ENCODE measurements at places on chromosomes 5 and 9. TPM values are rescaled to one million over a fixed set of nuclear protein-coding genes. Genes with fewer than 3 reads are reported as not detected.

The PCDHGA11 gene
- total RNA-seq, result 2.6 TPM

The PNPLA7 gene
- total RNA-seq, result 2.5 TPM

GRCh38 chr5:127810707-127811490, 107.7 kb downstream of the CCDC192 start:
- DNase-seq, result no peak

The CDH9 gene
- total RNA-seq, result 0.68 TPM

- DNase-seq, result no peak
Measured at GRCh38 chr9:16475257-16475656, 395.2 kb downstream of the BNC2 start.

DNA sequence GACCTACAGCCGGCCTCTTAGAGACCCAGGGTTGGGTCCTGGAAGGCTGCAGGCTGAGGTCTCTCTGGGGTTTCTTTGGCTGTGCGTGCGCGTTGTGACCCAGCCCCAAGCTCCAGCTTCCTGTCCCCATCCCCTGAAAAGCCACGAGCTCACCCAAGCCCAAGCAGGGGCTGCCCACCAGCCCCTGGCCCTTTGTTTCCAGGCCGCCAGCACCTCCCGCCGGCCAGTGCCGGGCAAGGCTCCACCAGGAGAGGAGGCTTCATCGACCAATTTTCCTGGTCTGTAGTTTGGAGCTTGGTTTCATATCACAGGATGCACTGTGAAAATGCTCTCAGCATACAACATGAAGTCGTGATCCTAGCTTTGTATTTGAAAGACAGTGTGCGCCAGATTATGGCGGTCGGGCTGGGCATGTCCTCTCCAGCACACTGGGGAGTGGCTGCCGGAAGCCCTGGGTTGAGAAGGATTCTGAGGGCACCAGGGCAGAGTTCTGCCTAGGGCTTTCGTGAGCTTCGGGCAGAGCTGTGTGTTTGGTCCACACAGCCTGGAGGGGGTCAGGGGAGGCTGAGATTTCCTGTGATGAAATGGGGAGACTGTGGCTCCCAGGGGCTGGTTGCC, 78.6 kb downstream of the COL5A1 start:
- DNase-seq, result no peak

The ST6GALNAC4 gene
- total RNA-seq, result 11.9 TPM

DNA sequence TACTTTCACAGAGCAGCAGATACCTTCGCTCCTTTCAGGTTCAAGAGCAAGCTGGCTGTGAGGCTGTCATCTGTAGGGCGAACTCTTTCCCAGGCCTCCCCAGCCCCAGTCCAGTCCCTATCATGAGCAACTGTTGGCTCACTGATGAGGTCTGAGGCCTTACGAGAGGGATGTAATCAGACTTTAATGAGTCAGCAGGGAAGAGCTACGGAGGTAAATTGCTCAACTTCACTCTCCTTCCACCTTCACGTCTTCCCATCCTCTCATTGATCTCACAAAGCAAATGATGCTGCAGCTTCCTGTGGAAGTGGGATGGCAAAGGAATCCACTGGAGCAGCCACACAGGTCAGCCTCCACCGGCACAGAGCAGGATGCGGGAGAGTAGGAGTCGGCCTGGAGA, 130.7 kb upstream of the TBCA start:
- no peak for DNase-seq

The PCDHA11 gene
- 8.1 TPM for total RNA-seq

- no peak for DNase-seq
Measured at GRCh38 chr5:10744681-10745080, 16.4 kb downstream of the DAP start.

GRCh38 chr9:77305622-77306400, 128.5 kb downstream of the VPS13A start:
- no peak for DNase-seq

DNA sequence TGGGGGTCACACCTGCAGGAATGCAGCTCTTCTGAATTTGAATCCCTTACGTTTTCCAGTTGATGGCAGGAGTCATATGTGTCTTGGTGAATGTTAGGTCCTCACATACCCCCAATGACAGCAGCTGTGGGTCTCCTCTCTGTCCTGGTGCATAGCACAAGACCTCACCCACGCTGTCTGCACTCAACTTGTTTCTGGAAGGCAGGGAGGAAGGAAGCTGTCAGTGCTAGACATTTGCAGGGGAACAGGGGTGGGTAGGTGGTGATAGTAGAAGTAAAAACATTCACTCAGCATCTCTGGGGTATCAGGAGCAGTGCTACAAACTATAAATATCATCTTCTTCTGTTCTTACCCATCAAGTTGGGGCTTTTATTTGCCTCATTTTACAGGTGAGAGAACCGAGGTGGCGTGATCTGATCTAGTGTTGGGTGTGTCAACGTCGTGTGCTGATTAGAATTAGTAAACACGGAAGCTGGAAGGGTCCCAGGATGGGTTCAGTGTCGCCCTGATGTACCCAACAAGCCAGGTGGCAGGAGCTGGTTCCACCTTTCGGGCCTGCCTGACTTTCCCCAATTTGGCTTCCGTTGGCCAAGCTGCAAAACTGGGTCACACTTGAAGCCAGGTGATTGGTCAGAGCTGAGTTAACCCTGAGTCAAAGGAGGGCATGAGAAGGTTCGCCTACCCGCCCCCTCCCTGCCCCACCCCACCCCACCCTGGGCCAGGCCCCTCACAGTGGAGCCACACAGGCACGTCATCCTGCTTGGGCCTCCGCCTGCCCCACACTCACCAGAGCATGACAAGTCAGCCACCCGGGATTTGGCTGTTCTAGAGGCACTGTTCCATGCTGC, 15.8 kb downstream of the ERGIC1 start:
- no peak for DNase-seq

The LRRTM2 gene
- 4.6 TPM for total RNA-seq

DNA sequence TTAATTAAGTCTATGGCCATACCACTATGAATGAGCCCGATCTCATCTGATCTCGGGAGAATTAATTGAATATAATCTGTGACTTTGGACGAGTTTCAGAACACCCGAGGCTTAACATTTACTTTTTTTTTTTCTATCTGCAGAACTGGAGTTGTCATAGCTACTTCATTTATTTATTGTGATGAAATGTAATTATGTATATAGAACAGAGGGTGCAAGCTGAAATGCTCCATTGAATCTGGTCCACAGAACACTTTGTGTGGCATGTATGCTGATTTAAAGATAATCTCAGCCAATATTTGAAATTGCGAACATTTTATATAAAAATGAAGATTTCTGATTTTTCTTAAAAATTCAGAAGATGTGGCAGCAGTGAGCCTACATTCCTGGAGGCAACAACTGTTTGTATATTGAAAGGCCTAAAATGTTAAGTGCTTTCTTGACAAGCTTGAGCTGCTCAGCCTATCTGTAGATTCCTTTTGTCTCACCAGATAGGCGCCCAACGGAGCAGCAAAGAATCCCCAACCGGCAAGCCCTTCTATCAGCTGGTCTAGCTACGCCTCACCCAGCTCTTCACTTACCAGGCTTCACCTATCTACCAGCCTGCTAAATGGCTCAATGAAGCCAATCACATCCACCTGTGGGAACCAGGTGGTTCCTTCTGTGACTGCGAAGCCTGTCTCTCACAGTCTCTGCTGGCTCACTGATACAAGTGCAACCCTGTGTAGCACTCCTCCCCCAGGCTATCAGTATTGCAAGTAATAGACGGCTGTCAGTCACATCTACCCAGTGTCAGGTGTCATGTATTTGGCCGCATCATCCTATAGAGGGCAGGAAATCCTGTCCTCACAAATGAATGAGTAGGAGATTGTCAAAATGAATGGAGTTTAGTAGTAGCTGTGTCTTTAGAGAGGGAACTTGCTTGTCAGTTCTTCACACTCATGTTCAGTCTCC, 170.6 kb upstream of the MRPS30 start:
- no peak for DNase-seq

DNA sequence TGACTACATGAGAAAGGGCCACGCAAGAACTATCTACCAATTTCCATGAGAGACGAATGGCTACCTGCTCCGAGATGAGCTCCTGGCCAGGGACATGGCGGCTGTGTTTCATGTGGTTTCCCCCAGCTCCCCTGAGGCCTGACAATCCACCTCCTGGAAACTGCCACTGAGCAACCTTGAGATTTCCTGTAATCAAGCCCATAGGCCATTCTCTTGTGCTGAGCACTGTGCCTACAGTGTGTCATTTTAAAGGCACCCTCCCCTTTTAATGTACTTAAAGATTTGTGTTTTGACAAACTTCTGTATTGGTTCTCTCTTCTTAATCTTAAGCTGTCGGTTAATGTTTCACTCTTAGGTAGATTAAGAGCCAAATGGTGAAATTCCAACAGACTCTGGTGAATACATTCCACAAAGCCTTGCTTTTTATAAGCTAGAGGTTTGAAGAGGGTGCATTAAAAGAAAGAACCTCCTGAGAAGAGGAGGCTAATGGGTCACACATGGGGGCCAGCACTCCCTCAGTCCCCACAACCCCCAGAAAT, 72.3 kb downstream of the SECISBP2 start:
- DNase-seq, result no peak

The TRIM36 gene
- 55.2 TPM for total RNA-seq

DNA sequence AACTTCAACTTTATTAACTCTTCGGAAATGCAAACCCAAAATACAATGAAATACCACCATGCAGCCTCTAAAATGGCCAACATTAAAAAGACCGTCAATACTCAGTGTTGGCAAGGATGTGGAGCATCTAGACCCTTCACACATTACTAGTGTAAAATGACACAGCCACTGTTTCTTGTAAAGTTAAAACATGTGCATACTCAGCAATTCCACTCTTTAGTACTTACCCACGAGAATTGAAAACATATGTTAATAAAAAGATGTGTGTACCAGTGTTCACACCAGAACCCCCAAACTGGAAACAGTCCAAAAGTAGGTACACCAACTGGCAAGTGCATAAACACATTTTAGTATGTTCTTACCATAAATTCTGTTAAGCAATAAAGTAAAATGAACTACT, 294.7 kb downstream of the PLK2 start:
- DNase-seq, result no peak

DNA sequence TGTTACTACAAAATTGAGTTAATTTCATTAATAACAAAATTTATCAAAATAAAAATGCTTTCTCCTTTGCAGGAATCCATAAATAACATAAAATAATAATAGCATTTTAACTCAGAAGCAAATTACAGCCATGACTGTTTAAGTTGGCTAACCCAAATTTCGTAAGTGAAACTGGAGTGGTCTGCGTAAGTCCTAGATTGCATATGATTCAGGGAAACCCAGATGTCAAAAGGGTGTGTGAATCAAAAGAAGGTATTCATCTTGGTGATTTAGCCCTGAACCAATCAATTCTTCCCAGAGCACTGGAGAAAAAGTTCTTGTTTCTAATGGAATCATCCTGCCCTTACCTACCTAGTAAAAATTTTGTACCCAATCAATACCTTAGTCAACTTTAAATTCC, 547.6 kb downstream of the RAB3C start:
- DNase-seq, result no peak

The FBLL1 gene
- 3.3 TPM for total RNA-seq

Measured in type B pancreatic cell (in vitro differentiated cells).